ENCODE measurements at places on chromosomes 16 and 17.

DNA sequence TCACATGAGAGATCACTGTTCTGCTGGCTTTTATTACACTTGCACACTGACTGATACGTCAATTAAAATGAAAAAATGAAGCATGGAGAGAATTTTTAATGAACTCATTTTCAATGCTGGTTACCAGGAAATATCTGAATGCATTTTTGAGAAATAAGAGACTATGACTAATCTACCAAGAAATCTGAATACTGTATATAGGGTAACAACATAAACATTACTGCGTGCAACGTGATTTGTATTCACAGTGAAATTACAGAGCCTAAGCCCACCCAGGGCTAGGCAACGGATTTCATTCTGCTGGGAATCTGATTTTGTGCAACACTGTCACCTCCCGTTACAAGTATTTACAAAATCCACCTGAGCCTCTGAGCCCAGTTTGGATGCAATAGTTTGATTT lies 23.8 kb upstream of the LCMT1 start:
- DNase-seq = no peak

- DNase-seq = no peak
Observed at GRCh38 chr16:19135201-19135842, 21.6 kb downstream of the ITPRIPL2 start.

DNA sequence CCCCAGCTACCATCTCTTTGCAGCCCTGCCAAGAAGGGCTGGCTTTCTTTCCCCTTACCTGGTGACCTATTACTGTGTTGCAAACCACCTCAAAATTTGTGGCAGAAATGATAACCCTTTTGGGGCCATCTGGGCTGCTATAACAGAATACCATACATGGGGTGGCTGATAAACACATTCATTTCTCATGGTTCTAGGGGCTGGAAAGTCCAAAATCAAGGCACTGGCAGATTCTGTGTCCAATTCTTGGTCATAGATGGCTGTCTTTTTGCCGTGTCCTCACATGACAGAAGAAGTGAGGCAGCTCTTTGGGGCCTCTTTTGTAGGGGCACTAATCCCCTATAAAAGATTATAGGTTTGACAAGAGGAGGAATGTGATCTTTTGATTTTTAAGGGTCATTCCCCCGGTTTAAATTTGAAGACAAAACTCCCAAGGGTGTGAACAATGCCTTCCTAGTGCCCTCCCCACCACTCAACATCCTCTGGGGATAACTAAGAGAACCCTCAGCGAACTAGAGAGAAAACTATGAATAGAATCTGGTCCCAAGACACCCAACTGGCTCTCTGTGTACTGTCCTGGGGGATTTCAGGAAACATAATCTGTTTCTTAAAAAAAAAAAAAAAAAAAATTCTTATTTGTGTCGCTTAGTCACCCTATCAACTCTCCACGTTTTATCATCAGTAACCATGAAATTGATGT lies 1.7 kb upstream of the METTL22 start:
- DNase-seq = no peak

DNA sequence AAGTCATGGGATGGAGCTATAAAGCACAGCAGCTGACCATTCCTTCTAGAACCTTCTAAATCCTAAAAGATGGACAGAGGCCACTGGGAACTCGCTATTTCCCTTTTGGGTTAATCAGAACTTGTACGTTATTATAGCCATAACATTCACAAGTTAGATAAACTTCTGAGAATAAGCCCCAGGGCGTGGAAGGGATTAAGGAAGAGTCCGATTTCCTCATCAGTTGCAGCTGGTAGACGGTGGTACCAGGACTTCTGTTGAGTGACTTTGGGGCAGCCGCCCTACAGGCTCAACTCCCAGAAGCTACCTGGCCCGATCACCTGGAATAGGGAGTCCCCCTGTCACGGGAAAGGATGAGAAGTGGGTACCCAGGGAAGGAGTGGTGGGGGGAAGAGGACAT lies 370.1 kb upstream of the ZFHX3 start:
- no peak for DNase-seq

DNA sequence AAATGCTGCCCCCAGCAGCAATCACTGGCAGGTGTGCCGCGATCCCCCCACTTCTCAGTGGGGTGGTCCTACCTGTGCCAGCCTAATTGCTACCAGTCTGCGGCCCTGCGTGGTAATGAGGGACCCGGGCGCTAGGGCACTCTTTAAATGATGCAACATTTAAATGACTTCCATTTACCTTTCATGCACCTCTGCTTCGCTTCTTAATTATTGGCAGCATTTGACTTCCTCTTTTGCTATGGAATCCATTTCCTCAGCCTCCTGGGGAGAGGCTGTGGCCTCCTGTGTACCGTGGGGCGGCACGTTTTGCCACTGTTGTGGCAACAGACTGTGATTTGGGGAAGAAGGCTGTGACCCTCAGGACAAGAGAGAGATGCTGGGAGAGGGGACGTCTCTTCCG lies 86.1 kb downstream of the RPA1 start:
- no peak for DNase-seq

GRCh38 chr16:14559809-14560241 lies 70.2 kb downstream of the PARN start:
- DNase-seq = no peak

All from activated CD8-positive, alpha-beta memory T cell treated with anti-CD3 and anti-CD28 coated beads for 24 hours (primary cell).